Esophagus squamous epithelium (tissue), 5 donors: ENCODE measurements at places on chromosomes 4 and X.

DNA sequence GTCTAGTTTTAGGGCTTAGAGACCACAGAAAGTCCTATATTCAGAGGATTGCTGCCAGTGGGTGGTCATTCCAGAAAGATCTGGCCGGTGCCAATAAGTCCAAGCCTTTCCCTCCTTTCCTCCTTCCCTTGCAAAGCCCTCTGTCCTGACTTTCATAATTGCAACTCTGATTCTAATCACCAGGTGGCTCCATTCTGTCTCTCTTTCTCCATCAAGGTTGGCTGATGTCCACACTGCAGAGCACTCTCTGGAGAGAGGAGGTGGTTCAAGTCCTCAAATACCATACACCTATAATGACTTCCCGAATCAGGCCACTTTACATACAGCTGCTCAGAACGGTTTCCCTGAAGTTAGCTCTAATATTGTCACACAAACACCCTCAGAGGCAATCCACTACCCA lies 22.4 kb upstream of the ARMCX4 start:
- DNase-seq: no peak

DNA sequence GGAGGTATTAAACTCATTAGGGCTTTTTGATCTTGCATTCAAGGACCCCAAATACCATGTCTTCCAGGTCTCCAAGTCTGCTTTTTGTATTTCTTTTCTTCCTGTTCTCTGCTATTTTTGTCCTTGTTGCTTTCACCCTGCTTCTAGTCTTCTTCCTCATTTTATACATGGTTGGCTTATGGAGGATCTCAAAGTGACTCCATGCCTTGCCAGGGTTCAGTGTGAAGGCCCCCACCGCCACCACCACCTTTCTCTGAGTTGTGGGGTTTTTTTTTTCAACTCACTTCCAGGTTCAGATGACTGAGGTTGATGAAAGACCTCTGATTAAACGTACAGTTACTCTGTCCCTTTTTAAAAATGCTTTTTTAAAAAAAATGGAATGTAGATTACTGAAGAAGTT lies 96.3 kb downstream of the MAML3 start:
- no peak for DNase-seq

- DNase-seq: no peak
These were observed 159.9 kb downstream of the MGST2 start for GRCh38 chr4:139825523-139826014.

DNA sequence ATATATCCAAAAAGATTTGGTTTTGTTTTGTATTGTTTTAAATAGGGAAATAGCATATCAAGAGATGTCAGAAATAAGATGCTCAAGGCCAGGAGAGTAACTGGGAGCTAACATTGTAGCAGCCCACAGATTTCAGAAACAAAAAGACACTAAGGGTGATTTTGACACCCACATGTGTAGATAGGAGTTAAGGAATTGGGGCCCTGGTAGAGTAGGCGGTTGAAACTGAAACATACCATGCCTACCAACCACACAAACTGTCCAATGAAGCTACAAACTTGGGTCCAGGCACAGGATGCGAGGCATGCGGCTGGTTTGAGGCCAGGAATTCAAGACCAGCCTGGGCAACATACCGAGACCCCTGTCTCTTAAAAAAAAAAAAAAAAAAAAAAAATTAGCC lies 6.3 kb upstream of the HSPA4L start:
- no peak for DNase-seq

DNA sequence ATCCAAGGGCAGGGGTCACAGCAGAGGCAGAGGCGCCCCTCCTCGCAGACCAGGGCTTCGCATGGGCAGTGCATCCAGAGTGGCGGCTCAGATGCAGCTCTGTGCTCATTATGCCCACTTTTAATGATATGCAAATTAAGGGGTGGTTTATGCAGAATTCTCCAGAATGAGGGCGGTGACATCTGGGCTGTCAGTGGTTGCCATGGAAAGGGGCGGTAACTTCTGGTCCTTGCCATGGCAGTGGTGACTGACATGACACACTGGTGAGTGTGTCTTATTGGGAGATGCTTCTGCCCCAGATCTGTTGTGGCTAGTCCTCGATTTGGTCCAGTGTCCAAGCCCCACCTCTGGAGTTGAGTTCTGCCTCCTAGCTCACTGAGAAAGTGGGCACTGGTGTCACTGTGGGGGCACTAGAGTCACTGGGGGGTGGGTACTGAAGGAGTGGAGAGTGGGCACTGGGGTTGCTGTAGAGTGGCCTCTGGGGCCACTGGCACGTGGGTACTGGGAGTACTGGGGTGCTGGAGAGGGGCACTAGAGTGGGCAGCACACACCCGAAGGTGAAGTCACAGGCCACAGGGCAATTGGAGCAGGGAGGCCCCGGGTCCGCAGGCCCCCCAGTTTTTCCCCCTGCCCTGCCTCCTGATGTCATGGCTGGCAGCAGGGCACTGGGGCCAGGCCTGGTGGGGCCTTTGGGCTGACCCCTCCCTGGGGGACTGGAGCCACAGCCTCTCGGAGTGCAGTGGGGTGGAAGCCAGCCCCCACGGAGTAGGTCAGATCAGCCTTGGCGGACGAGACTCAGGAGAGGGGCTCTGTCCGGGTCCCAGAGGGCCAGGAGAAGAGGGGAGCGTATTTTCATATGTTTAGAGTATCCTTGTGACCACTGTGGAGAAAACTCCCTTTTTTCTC lies 98.6 kb upstream of the NKX1-1 start:
- DNase-seq: no peak
